ENCODE measurements at places on chromosomes 7 and 10.

GRCh38 chr7:50768485-50769474, 13.9 kb downstream of the GRB10 start:
- DNase-seq = no peak

GRCh38 chr10:511101-511848, 178.2 kb downstream of the DIP2C start:
- DNase-seq = peak; percentile 96

DNA sequence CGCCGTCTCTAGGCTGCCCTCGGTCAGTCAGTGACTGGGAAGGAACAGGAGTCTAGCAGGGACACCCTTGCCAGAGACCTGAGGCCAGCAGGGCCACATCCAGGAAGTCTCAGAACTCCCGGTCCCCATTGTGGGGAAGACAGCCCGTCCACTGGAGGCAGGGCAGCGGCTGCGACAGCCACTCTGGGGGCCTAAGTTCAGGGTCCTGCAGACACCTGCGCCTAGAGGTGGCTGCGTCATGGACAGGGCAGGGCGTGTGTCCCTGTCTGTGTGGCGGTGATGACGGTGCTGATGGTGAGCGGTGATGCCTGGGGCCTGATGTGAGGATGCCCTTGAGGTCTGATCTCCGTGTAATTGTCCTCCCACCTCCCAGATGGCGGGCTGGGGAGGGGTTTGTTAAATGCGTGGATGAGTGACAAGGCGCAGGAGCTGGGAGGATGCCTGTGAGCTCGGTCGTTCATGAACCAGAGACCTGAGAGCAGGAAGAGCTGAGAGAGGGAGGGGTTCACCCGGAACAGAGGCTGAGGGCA, 537.9 kb upstream of the FOXK1 start:
- no peak for DNase-seq

- DNase-seq = no peak
These were observed 46.6 kb upstream of the UCN3 start for GRCh38 chr10:5318148-5318547.

- no peak for DNase-seq
These were observed 333.7 kb upstream of the PODXL start for GRCh38 chr7:131890176-131890575.

GRCh38 chr10:115696747-115697146, 576.3 kb downstream of the GFRA1 start:
- DNase-seq = no peak

GRCh38 chr10:21022821-21023220, 125.7 kb upstream of the NEBL start:
- DNase-seq = no peak

DNA sequence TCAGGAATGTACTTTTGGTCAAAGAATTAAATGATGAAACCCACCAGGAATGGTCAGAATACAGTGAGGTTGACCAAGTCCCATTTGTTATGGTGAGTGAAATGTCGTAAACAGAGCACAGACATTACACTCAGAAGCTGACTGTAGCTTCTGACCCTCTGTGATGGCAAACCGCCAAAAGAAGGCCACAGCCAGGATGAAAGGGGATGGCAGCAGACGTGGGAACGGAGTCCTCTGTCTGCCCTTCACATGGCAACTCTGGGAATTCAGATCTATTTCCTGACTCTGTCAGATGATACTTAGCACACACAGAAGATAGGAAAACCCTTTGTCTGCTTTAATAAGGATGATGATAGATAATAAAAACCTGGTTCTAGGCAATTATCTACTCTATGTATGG, 757.1 kb downstream of the SORCS3 start:
- no peak for DNase-seq

- no peak for DNase-seq
These were observed 64.4 kb downstream of the NPTX2 start for GRCh38 chr7:98681511-98681910.

DNA sequence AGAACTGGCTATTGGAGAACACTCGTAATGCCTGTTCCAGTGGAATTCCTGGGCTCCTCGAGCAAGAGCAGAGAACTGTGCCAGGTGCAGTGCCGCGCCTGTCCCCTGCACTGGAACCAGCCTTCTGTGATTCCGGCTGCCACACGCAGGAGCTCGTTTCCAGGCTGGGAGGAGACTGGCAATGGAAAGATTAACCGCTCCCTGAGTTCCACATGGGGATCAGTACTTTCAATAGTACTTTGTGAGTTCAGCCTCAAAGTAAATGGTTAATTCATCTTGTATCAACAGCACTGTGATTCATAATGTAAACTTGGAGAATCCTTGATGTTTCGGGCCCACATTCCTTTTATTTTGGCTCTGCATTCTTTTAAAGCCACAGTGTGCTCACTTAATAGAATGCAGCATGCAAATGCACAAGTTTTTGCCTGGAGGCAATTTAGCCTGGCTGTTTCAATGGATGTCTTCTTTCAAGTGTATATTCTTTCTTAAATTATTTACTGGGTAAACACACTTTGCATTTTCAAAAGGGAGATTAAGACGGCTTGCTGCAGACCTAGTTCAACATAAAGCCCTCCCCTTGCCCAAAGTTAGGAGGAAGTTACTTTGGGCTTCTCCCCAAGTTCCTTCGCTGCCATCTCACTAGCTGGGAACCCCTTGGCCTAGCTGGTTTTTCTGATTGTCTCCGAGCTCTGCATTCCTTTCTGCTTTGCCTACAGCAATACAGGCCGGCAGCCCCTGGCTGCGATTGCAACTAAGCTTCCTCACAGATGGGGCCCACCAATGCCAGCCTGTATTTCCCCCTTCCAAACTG, 138.1 kb upstream of the TCF7L2 start:
- no peak for DNase-seq

DNA sequence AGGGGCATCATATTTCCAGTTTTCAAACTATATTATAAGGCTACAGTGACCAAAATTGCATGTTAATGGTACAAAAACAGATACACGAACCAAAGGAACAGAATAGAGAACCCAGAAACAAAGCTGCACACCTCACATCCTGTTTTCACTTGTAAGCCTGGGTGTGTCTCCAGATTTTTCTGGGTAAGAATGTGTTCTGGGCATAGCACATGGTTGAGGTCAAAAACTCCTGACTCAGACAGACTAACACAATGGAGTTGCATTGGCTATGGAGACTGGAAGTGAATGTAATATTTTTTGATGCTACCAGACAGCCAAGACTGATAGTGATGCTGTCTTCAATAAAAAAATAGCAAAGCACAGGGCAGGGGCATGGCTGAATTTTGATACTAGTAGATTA, 1175.2 kb downstream of the NXPH1 start:
- DNase-seq = no peak

DNA sequence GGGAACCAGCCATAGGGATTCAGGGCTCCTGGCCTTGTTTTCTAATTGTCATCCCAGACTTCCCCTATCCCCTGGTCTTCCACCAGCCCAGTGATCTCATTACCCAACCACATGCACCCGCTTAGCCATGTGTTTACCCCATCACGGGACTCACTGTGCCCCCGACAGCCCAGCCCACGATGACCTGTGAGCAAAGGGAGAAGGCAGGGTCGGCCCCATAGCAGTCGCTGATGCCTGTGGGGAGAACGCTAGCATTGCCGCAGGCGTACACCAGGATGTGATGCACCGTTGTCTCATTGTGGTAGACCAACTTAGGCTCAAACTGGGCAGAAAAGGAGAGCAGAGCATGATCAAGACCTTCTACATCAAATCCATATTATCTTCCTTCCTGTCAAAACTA, 14.0 kb downstream of the PRSS58 start:
- no peak for DNase-seq

GRCh38 chr10:61882621-61883370, 18.7 kb upstream of the ARID5B start:
- DNase-seq = no peak

DNA sequence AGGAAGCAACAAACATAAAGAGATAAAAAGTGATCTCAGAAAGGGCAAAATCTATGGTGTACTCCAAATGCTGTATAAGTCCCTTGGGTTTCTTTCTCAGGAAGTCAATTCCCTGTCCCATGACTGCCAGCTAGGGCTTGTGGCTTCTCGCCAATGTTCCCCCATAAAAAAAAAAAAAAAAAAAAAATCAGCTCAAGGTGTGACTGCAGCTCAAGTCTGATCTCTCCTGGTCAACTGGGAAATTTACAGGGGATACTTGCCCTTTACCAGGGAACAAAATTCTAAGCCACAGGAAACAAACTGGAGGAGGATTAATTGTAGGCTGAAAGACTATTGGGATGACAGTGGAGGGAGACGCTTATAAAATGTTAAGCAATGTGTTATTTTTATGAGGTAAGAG, 76.0 kb downstream of the PCGF5 start:
- no peak for DNase-seq

- DNase-seq = no peak
These were observed 45.6 kb downstream of the ZNF277 start for GRCh38 chr7:112252141-112252540.

DNA sequence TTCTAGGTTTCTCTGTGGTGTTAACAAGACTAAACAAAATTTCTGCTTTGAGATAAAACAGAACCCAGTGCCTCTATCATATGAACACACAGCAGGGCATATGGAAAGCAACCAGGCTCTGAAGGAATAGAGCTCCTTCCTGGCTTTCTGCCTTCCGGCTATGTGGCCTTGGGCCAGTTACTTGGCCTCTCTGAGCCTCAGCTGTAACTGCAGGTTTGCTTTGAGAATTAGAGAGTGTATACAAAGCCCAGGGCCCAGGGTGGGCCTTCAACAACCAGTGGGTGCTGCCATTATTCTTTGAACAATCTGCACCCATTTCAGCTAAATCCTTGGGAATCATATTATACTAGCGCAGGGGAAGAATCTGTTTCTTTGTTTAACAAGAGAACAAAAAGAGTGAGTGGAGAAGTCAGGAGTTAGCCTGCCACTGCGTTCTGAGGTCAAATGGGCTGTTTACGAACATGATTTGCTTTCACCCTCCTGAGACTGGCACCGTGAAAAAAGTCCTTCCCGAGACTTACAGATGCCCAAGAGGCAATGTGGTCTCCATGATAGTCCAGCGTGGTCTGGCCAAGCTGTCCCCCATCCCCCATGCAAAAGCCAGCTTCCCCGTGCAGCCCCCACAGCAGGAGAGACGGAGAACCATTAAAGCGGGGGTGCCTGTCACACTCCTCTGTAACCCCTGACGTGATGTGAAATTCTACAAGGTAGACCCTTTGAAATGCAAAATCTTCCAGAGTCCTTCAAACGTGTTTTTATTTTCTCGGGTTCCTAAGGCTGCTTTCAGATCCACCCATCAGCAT, 4.9 kb downstream of the FAM53B start:
- peak; percentile 74 for DNase-seq

DNA sequence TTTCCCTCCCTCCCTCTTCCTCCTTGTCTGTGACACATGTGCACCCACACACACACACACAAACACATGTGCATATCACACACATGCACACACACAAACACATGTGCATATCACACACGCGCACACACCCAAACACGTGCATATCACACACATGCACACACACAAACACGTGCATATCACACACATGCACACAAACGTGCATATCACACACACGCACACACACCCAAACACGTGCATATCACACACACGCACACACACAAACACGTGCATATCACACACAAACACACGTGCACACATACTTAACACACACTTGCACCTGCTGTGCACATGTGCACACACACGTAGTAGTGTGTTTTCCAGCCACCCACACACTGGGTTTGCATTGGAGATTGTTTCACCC, 29.4 kb upstream of the KNDC1 start:
- peak; percentile 20 for DNase-seq

GRCh38 chr7:380711-381210, 90.8 kb downstream of the FOXL3 start:
- DNase-seq = no peak

- no peak for DNase-seq
These were observed 127.0 kb downstream of the SRPK2 start for GRCh38 chr7:105261689-105262088.

GRCh38 chr7:25031007-25031406, 51.0 kb upstream of the OSBPL3 start:
- no peak for DNase-seq

- no peak for DNase-seq
These were observed 137.1 kb downstream of the SH3PXD2A start for GRCh38 chr10:103718247-103718620.

DNA sequence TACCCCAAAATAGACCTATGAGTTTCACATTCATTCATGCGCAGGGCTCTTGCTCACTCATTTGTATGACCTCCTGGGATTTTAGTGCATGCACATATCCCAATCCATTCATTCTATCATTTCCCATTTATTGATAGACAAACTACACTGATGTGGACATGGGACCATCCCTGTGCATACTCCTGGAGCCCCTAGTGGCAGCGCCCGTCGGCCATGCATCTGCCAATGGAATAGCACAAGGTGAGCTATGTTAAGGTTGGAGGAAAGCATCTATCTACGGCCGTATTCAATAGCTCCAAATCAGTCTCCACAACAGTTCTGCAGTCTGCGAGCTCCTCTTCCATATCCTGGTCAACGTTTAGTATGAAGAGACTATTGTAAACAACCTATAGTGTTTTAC, 31.7 kb upstream of the FIGNL1 start:
- DNase-seq = no peak

GRCh38 chr7:90455163-90456030, 14.0 kb upstream of the PTTG1IP2 start:
- no peak for DNase-seq

DNA sequence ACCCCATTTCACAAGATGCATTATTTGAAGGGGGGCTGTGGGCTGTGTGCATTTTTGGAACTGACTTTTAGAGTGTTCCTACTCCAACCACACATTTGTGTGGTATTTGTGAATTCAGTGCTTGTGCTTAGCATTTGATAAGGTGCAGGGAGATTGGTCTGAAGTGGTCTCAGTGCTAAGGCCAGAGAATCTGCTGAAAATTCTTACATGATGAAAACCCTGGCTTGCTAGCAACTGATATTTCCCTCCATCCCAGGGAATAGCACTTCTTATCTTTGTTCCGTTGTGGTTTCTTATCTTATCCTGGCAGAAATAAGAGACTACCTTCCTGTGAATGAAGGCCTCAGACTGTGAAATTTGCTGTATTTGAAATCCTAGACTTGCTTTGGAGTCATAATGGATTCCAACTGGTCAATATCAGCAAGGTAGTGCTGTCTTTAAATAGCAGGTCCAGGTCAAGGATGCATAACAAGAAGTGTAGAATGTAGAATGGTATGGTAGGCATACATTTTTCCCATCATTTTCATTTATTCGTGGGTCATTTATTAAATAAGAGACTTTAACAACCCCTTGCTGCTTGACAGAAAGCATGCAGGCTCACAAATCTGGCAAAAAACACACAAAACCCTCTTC, 986.9 kb downstream of the REEP3 start:
- no peak for DNase-seq

- DNase-seq = no peak
These were observed 320.3 kb upstream of the ZNF32 start for GRCh38 chr10:43968961-43969360.

- no peak for DNase-seq
These were observed 13.8 kb downstream of the PTTG1IP2 start for GRCh38 chr7:90483251-90483650.

GRCh38 chr10:22699976-22700375, 14.4 kb downstream of the PIP4K2A start:
- DNase-seq = no peak

- DNase-seq = no peak
These were observed 44.6 kb downstream of the WDR37 start for GRCh38 chr10:1100691-1101368.
